ENCODE measurements at places on chromosomes 3 and 15.

GRCh38 chr15:89971592-89971997 is 29.5 kb upstream of the ZNF710 start:
- peak; percentile 67 for DNase-seq

- no peak for DNase-seq
Measured at GRCh38 chr3:124579641-124580040, 150.6 kb upstream of the UMPS start.

DNA sequence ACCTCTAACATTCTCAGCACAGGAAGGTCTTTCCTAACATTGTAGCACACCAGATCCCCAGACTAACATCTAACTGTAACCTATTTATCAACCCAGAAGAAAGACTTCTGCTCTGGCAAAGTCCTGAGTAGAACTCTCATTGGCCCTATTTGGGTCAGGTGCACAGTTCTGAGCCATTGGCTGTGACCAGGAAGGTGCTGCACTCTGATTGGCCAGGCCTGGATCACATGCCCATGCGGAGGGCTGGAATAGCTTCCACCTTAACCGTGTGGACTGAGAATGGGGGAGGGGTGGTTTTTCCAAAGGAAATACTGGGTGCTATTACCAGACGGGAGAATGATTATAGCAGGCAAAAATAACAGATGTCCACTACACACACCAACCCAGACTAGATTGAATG is 11.5 kb downstream of the FEZF2 start:
- DNase-seq: no peak

DNA sequence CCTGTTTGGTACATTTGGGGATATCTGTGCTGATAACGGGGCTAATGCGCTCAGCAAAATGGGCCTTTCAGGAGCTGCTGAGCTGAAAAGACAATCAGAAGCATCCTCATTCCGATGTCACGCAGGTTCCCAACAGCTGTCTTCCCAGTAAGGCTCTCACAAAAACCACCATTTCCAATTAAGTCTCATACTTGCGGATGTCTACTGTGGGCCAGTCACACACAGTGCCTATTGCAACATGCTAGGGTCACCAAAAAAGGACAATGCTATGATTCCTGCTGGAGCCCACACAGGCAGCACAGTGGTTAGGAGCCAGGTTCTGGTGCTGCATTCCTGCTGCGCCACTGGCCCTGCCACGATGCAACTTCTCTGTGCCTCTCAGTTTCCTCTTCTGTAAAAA is 16.4 kb upstream of the LDHAL6B start:
- DNase-seq: no peak

DNA sequence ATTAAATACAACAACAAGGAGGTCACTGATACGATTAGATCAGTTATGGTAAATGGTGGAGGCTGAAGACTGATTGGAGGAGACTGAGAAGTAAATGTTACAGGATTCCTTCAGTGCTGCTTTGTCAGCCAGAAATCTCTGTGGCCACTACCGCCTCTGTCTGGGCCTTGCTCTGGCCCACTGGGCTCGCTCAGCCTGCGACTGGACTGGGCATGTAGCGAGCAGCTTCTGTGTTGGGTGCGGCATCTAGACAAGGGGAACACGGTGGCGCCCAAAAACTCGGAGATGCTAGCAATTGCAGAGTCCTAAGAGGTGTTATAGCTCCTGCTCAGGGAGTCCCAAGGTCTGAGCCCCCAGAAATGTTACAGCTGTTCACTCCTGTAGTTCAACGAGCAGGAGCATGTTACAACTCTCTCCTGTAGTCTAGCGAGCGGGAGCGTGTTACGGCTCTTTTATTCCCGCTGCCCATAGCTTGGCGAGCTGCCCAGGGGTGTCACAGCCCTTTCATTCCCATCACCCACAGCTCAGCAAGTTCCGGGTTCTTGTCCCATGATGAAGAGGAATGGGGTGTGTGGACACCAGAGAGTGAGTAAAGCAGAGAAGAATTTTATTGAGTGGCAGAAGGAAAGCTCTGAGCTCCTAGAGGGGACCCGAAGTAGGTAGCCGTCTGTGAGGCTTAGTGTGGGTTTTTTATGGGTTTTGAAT is 24.7 kb downstream of the SLC15A2 start:
- peak; percentile 9 for DNase-seq

DNA sequence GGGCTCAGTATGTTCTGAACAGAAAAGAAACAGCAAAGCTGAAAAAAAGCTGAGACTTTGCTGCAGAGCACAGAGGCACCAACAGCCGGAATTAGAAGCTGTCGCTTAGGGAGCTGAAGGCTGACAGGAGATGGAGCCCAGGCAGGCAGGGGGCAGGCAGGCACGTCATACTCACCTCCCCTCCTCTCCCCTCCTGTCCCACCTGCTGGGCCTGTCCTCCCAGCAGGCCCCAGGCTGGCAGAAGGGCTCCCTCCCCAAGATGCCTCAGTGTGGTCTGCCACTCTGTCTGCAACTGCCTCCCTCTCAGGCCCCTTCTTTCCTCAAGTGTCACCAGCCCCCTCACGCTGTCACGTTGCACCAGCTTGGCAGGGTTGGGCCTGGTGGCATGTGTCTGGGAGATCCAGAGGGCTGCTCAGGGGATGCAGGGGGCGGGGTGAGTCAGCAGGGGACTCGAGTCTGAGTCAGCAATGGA is 3.2 kb upstream of the ANKRD63 start:
- DNase-seq: no peak

GRCh38 chr3:30676424-30677346 is 70.3 kb downstream of the TGFBR2 start:
- DNase-seq: no peak

DNA sequence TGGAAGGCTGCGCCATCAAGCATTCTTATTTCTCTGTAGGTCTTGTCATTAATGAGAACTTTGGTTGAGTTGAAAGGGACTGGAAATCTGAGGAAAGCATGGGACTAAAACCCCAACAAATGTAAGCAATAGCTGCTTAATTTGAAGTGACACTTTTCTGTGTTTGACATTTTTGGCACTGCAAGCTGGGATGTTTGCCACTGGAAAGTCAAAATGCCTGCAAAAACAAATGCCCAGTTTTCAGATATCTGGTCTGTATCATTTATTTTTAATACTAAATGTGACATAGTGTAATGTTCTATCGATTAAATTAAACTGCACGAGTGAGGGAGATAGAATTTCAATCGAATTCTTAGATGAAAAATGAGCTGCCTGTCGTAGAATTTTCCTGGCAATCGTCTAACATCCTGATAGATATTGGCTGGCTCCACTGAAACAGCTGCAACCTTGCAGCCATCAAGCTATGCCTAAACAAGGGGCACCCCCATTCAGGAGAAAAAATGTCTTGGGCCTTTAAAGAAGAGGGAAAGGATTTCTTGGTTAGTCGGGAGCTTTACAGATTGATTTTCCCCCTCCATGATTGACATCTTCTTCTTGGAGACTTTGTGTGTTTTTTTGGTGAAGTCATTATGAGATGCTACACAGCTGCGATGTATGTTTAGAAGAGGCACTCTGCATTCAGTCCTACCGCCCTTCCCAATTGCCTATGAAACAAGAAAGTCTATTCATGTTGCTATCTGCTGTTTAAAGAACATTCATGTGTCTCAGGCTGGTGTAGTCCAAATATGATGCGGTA is 316.7 kb upstream of the TBL1XR1 start:
- no peak for DNase-seq

DNA sequence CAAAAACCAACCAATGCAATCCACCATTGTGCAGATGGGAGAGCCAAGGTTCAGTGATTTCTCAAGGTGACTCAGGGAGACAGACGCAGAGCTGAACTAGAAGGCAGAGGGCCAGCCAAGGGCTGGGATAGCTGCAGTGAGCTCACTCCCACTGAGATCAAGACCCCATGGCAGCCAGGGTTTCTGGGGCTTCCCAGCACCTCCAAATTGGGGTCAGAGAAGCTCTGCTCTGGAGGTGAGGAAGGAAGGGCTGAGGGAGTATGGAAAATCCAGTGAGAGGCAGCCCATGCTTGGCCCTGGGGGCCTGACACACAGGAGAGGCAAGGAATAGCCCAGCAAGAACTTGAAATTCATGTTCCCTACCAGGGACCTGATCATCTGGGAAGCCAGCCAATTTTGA is 61.0 kb downstream of the ISG20 start:
- no peak for DNase-seq

GRCh38 chr3:122268257-122269024 is 56.6 kb upstream of the CSTA start:
- no peak for DNase-seq

DNA sequence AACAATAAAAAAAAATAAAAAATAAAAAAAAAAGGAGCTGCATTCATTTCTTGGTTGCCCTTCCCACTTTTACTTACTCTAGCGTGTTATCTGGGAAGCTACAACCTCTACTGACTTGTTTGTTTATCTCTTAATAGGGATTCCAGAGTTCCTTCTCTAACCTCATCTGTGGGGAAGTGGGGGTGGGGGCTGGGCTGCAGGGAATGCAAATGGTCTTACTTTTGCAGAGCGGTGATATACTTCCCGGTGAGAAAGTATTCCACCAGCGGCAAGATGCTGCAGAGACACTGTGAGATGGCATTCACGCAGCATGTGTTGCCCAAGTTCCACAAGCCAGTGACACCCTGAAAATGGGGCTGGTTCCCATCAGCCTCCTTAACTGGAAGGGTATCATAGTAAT is 2.1 kb downstream of the USP50 start:
- DNase-seq: no peak

DNA sequence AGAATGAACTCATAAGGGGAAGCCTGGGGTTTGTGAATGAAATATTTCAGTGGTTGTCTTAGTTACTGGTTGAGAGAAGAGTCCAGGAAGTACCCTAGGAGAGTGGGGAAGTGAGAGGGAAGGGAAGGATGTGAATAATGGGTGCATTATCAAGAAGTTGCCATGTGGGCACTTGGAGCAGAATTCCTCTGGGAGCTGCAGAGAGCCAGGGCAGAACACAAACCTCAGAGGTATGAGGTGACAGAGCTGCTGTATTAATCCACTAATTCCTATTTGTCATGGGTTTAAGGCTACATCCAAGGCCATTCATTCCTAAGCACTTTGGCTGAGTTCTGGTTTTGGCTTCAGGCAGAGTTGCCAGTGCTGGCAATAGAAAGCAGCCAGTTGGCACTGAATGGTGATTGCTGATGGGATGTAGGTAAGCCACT is 29.0 kb downstream of the NDUFB4 start:
- peak; percentile 11 for DNase-seq

- DNase-seq: no peak
Measured at GRCh38 chr15:75841626-75842025, 1.6 kb upstream of the UBE2Q2 start.
